Fibroblast of skin of left quadriceps (primary cell): ENCODE measurements at places on chromosomes 5 and 9.
A peak's percentile ranks its signal among the peaks of the same experiment; 100 is the strongest.

GRCh38 chr5:136423944-136424606 lies 58.7 kb upstream of the TRPC7 start:
- no peak for DNase-seq

DNA sequence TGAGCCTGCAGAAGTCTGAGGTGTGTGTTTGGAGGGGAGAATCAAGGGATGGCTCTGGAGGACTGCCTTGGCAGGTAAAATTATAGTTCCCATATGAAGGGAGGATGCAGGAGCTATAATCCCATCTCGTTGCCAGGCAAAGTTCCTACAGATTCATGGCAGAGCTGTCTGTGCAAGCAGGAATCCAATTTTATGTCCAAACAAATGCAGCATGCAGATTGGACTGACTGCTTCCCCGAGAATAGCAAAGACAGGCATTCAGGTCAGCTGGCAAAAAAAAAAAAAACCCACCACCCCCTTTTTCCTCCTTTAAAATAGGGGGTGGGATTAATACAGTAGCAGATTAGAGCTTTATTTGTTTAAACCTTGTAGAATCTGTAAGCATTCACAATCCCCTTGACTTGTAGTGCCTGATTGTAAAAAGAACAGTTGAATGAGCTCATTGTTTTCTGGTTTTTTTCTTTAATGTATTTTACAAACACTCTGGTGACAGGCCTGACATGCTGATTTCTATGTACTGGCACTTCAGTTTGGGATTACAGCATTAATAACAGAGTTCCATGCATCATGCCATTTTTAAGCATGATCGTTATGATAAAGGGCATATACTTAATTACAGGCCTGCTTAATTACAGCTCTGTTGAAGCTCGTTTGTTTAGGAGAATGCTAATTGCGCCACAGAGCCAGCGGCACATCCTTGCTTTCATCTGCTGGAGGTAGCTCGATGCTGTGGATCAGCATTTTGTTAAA lies 141.4 kb upstream of the LMX1B start:
- DNase-seq, result no peak

DNA sequence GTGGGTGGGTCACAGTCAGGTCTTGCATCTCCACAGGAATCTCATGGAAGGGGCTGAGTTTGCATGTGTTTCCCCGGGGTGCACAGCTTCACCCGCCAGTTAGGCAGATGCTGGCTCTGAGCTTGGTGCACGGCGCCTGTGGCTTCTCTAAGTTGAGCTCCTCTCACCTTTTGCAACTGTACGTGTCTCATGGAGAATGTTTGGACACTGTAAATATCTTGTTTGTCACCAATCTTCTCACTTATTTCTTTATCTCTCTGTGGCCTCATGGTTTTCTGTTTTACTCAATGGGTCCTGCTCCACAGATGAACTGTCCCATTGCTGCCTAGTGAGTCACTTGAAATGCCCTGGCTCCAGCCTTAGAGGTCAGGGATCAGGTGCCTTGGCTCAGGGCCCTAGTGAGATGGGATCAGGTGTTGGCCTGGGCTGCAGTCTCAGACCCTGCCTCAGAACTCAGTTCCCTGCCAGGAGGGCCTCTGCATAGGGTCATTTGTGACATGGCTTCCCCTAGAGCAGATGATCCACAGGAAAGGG lies 61.6 kb downstream of the WNK2 start:
- no peak for DNase-seq

- DNase-seq, result no peak
These were observed 129.9 kb downstream of the DMXL1 start for GRCh38 chr5:119200795-119201194.

DNA sequence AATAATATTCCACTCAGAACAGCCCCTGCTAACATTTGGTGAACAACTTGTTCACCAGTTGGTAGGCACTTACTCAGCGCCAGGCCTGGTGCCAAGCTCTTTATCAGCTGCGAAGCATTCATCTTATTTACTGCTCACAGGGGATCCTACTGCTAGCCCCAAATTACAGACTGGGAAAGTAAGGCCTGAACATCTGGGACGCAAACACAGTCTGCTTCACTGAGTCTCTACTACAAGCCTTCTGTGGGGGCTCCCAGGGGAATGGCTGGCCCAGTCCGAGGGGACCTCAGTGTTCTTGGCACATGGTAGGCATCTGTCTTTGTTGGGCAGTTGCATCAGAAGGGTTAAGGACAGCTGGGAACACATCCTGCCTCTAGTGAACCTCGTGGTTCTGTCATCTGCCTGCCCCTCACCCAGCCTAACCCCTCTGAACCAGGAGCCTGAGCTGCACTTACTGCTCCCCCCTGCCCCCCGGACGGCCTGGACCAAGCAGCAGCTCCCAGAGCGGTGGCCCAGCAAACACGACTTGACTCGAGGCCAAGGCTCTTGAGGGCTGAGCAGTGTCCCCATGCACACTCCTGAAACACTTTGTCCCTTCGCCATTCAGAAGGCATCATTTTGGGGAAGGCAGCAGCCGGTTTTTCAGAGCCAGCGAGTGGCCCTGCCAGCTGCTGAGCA lies at the start of gene PHYHD1:
Gene PHYHD1, plus strand, starts transcription at position 602 of the 678 bp plus-strand sequence. CDS start 1,342 bp downstream, outside the sequence.
- no peak for DNase-seq

- no peak for DNase-seq
These were observed 98.1 kb downstream of the RAPGEF6 start for GRCh38 chr5:131536850-131537448.

GRCh38 chr9:100308965-100309564 lies 43.7 kb downstream of the TEX10 start:
- no peak for DNase-seq

- peak; percentile 86 for DNase-seq
These were observed 95.3 kb downstream of the ZNF608 start for GRCh38 chr5:124650951-124651662.

DNA sequence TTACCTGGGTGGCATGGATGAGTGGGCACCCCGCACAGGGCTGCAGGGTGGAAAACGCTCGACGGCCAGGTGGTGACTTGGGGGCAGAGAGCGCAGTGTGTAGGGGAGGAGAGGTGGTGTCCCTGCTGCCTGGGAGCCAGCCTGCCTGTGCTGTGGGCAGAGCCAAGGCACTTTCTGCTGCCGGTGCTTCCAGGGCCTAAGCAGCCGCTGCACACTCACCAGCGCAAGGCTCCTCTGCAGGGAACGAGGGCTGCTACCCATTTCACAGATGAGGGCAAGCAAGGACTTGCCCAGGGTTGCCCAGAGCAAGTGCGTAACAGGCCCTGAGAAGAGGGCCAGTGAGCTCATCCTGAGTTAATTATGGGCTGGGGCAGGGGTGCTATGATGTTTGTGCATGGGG lies 62.5 kb downstream of the CRB2 start:
- DNase-seq, result no peak

DNA sequence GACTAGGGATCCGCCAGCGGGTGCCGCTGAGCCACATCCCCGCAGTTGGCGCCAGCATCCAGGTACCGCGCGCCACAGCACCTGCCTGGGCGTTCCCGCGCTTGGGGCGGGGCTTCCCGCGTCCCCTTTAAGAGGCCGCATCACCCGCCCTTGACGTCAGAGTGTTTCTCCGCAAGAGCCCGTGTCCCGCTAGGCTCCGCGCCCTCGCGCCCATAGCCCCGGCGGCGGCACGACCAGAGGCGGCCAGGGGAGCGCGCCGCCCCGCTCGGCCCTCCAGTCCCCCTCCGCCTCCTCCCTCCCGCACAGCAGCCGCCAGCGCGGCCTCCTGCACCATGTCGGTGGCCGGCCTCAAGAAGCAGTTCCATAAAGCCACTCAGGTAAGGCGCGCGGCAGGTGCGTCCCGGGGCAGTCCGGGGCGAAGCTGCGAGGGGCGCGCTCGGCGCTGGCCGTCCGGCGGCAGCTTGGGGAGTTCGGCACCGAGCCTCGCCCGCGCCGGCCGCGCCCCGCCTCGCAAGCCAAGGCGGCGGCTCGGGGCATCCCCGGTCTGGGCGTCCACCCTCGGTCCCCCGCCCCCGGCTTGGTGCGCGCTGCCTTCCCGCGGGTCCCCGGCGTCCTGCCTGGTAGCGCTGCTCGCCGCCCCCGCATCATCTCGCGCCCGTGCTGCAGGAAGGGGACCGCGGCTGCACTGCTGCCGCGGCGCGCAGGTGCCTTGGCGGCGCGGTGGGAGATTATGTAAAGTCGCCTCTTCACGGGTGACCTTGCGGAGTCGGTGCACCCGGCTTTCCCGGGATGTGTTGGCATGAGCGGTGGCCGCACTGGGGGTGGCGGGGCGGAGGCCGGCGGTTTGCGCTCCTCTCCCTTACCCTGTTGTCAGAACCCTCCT lies at the start of gene SH3GL2:
Gene SH3GL2, plus strand, starts transcription at position 156 of the 883 bp plus-strand sequence.
- DNase-seq, result no peak

DNA sequence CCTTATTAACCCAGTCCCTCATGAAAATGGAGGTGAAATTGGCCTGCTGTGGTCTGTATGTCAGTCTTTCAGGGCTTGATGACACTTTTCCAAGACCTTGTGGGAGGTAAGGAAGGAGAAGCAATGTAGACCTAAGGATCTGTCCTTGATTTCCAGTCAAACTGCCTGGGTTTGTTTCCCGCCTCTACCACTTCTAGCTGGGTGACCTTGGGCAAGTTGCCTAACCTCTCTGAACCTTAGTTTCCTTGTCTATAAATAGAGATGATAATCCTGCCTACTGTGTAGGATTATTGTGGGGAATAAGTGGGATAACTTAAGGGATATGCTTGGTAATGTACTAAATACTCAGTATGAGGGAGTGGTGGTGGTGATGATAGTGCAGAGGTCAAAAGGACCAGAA lies 59.7 kb downstream of the PPARGC1B start:
- no peak for DNase-seq
